ENCODE measurements at places on chromosomes 11 and 22. TPM values are rescaled to one million over a fixed set of nuclear protein-coding genes. Genes with fewer than 3 reads are reported as not detected.

Gene SLN
- polyA plus RNA-seq, result 2,452 TPM

Gene KRTAP5-2
- polyA plus RNA-seq, result 0.38 TPM

Gene TESMIN
- polyA plus RNA-seq, result 0.53 TPM

Gene UBQLNL
- 0.18 TPM for polyA plus RNA-seq

Gene MISFA
- 5.9 TPM for polyA plus RNA-seq

Gene IL18BP
- polyA plus RNA-seq, result 8.2 TPM

DNA sequence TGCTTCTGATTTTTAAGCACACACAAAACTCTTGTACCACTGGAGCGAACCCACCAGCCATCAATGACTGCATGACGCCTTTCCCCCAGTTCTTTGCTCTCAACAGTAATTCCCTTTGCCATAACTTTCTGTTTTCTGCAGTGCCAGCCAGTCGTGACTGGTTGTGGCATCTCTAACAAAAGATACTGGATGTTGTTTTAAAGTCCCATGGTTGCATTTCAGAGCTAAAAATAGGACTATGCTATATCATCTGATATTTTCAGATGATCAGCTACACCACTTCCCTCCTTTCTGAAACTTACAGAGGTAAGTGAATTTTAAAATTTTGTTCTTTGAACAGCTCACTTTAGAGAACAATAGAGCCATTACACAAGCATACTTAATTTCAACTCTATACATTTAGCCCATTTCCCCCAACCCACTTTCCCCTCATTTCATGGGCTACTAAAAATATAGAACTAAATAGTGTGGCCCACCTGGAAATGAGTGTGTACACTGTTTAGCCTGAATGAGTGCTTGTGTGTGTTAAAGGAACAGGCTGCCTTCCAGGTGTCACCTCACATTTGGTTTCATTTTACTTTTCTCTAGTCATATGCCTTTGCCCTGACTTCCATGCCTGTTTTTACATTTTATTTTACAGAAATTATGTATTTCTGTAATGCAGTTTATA is 136.9 kb upstream of the ZC3H12C start:
- no peak for DNase-seq

GRCh38 chr11:78061088-78061920 is 2.4 kb upstream of the THRSP start:
- DNase-seq, result no peak

GRCh38 chr11:111361874-111362273 is 17.2 kb downstream of the POU2AF1 start:
- no peak for DNase-seq
